Spleen (tissue), 13 donors: ENCODE measurements at places on chromosomes 1 and 21.
A peak's percentile ranks its signal among the peaks of the same experiment; 100 is the strongest.

DNA sequence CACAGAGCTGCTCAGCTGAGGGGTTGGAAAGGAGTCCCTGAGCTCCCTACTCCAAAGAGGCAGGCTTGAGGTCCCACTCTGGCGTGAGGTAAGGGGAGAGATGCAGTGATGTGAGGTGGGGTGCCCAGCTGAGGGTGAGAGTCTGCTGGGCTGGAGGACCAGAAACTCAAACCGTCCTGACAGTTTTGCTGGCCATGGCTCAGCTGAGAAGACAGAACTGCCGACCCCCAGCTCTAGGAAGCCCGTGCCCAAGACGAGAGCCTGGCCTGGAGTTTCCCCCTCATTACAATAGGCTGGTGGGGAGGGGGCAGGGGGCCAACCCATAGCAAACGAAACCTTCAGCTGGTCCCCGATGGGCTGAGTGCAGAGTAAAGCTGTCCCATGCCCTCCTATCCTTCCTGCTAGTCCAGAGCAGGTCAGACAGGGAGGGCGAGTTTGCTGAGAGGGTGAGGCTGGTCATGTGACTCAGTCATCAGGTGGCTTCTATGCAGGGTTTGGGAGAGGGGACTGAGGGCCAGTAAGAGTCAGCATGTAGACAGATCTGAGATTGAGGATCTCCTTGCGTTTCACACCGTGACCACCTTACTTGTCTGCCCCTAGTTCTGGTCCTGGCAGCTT lies 129.3 kb downstream of the PRDM2 start:
- no peak for DNase-seq

DNA sequence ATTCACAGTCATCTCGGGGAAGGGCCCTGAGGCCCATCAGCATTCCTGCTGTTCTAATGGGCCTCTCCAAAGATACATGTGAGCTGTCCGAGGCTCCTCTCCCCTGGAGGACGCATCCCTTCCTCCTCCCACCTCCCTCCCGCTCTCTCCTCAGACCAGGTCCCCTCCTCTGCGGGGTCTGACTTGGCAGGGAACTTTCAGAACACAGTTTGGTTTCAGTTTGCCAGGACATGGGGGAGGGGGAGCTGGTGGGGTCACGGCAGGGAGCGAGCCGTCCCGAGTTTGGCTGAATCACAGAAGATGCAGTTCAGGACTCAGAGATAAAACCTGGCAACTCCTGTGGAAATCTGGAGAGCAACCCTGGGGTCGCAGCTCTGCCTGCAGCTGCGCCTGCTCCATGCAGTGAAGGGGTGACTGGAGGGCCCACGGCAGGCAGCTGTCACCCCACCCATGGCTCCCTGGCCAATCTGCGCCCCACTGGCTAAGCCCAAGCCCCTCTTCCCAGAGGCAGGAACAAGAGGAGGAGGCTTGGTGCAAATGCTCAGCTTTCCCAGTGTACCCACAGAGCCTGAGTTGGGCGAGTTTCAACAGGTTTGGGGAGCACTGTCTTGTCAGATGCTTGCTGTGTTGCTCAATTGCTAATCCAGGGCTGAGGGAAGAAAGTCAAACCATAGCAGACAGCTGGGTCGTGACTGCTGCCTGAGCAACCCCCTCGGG lies 5.7 kb downstream of the WNT4 start:
- no peak for DNase-seq

- no peak for DNase-seq
Measured at GRCh38 chr1:184270556-184270955, 116.3 kb upstream of the C1orf21 start.

GRCh38 chr1:14149431-14149830 lies 449.1 kb upstream of the KAZN start:
- no peak for DNase-seq

GRCh38 chr1:183578856-183579255 lies 11.4 kb downstream of the NCF2 start:
- no peak for DNase-seq

- peak; percentile 46 for DNase-seq
Measured at GRCh38 chr1:208043691-208044181, 132.8 kb upstream of the CD34 start.

GRCh38 chr1:72759486-72759885 lies 477.1 kb upstream of the NEGR1 start:
- DNase-seq: no peak

DNA sequence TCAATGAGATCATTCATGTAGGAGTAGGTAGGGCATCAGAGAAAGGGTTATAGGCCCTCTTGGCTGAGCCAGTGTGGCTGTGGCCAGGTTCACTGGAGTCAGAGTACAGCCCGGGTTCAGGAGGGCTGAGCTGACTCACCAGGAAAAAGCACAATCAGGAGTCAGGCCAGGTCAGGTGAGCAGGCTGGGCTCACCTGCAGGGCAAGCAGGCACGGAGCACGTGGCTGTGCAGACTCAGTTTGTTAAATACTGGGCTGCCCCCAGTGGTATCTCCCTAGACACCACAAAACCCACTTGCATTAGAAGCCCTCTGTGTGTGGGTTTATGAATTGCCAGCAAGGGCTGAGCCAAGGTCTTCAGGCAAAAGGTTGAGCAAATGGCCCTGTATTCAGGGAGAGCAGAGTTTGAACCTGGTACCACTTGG lies 122.1 kb upstream of the SERBP1 start:
- DNase-seq: no peak

- DNase-seq: peak; percentile 51
Measured at GRCh38 chr1:33312413-33312749, 8.5 kb downstream of the A3GALT2 start.

GRCh38 chr1:41542196-41542930 lies 57.9 kb upstream of the EDN2 start:
- no peak for DNase-seq

DNA sequence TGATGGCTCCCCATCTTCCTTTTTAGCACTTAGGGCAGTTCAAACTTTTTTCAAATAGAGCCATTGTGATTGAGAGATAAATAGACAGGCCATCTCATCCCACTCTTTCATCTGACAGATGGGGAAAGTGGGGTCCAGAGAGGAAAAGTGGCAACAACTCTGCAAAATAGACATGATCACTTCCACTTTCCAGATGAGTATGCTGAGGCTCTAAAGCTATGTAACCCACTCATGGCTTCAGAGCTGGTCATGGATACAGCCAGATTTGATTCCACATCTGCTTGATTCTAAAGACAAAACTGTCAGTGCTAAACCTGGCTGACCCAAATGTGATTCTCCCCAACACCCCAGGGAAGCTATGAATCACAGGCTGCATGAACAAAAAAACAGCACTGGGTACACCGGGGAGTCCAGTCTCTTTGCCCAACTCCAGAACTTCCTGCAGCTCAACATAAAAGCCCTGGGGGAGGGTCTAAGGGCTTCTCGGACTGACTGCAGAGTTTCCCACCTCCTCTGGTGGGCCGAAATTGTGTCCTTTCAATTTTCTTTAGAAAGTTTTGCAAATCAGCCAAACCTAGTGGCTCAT lies 59.3 kb downstream of the PLPP3 start:
- no peak for DNase-seq

- DNase-seq: no peak
Measured at GRCh38 chr1:211571998-211572397, 7.0 kb downstream of the SLC30A1 start.
